Activated CD4-positive, alpha-beta memory T cell treated with anti-CD3 and anti-CD28 coated beads for 36 hours (primary cell): ENCODE measurements at places on chromosomes 13 and 19. TPM values are rescaled to one million over a fixed set of nuclear protein-coding genes. Genes with fewer than 3 reads are reported as not detected.

The PRODH2 gene
- not detected for total RNA-seq

The ZMYM5 gene
- total RNA-seq, result 11.1 TPM

The LYPD3 gene
- 2.3 TPM for total RNA-seq

The GPR4 gene
- total RNA-seq, result not detected

The GNA15 gene
- total RNA-seq, result 79.5 TPM

The RFPL4A gene
- total RNA-seq, result not detected

The ITPKC gene
- total RNA-seq, result 6.4 TPM

The C19orf47 gene
- 18.3 TPM for total RNA-seq

The KIR2DL1 gene
- not detected for total RNA-seq

The MTUS2 gene
- total RNA-seq, result not detected

The DHRS12 gene
- 7.0 TPM for total RNA-seq

The CIC gene
- total RNA-seq, result 64.2 TPM

The ZNF69 gene
- 1.5 TPM for total RNA-seq

The SMIM44 gene
- total RNA-seq, result not detected

The CACNG8 gene
- total RNA-seq, result 0.02 TPM

The TNFRSF19 gene
- total RNA-seq, result not detected

The PEAK3 gene
- not detected for total RNA-seq

The HCN2 gene
- total RNA-seq, result 1.00 TPM

The SRRM5 gene
- total RNA-seq, result 0.39 TPM

The GPATCH1 gene
- total RNA-seq, result 9.9 TPM
